Activated CD4-positive, alpha-beta T cell treated with anti-CD3 and anti-CD28 coated beads, Interleukin-2, amount 50 U/mL, for 16 hours (primary cell): ENCODE measurements at places on chromosomes 5 and 9.

- no peak for DNase-seq
Measured at GRCh38 chr5:150114773-150115408, 28.5 kb upstream of the CSF1R start.

DNA sequence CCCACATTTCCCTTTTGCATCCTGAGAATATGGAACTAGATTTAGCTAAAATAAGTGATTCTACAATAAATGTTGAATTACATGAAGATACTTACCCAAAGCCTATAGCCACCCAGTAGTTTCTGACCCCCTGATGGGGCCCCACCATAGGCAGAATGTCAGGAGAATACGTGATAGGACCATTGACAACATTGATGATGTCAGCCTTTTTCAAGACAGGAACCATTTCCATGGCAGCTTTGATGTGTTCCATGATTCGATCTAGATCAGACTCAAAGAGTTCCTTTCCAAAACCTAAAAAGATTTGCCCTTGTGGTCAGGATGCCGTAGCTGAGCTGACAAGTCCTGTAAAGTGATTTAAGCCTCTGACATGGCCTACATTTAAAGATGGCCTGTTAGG, 27.3 kb downstream of the DMGDH start:
- no peak for DNase-seq

- DNase-seq = no peak
Measured at GRCh38 chr5:176929654-176930053, 30.5 kb upstream of the HK3 start.

GRCh38 chr5:140224658-140225057, 49.7 kb downstream of the CYSTM1 start:
- DNase-seq = no peak

DNA sequence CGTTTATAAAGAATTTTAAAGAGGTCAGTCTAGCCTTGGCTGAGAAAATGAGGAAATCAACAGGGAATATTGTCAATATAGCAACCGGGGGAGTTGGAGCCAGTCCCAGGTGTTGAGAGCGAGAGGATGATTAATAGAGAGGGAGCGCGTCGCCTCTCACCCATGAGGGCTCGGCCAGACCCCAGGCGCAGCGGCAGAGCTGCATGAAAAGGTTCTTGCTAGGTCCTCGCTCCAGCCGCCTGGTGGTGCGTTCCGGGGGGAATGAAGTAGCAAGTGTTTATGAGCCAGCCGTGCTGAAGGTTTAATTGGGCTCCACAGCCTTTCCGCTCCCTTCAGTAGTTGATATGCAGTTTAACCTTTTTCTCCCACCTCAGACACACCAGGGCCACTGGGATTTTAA, 167.3 kb upstream of the IRX1 start:
- DNase-seq = no peak
